IgD-negative memory B cell (primary cell): ENCODE measurements at places on chromosomes 4 and X. TPM values are rescaled to one million over a fixed set of nuclear protein-coding genes. Genes with fewer than 3 reads are reported as not detected.

The CXCL9 gene
- polyA plus RNA-seq: not detected

The TCEAL6 gene
- polyA plus RNA-seq: not detected

The TREX2 gene
- 0.84 TPM for polyA plus RNA-seq

The C4orf50 gene
- polyA plus RNA-seq: not detected

The AMER1 gene
- 0.05 TPM for polyA plus RNA-seq

The SMPX gene
- polyA plus RNA-seq: not detected

The CEP135 gene
- 12.5 TPM for polyA plus RNA-seq

The VGLL1 gene
- not detected for polyA plus RNA-seq
